ENCODE measurements at places on chromosomes 5 and 9.

GRCh38 chr5:31478901-31479300 is 53.0 kb downstream of the DROSHA start:
- DNase-seq, result no peak

GRCh38 chr5:134411228-134411545 is 494 bp downstream of the CDKN2AIPNL start:
- DNase-seq, result no peak

GRCh38 chr9:36847781-36848673 is 186.0 kb downstream of the PAX5 start:
- no peak for DNase-seq

GRCh38 chr5:1345876-1346626 is 1.2 kb upstream of the CLPTM1L start:
- DNase-seq, result no peak

DNA sequence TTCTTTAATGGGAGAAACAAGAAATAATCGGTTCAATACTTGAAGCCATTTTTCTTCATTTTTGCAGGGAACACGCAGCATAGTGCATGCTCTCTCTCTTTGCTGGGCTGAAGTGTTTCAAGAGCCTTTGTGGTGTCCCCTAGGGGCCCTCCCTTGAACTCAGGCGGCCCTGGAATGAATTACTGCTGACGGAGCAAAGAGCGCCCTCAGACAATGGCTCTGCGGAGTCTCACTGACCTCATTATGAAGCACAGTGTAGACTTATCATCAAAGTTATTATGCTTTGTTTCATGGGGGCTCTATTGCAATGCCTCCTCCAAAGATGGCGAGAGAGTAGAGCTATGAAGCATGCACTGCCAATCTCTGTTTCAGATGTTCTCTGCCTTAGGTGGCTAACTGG is 64.8 kb upstream of the ADCY2 start:
- DNase-seq, result no peak

DNA sequence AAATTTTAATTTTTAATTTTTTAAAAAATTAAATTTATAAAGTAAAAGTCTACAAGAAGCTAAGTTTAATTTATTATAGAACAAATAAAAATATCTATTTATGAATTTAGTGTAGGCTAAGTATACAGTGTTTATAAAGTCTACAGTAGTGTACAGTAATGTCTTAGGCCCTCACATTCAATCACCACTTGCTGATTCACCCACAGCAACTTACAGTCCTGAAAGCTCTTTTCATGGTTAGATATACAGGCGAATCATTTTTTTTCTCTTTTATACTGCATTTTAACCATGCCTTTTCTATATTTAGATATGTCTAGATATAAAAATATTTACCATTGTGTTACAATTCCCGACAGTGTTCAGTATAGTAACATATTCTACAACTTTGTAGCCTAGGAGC is 55.9 kb downstream of the PCSK1 start:
- DNase-seq, result no peak

DNA sequence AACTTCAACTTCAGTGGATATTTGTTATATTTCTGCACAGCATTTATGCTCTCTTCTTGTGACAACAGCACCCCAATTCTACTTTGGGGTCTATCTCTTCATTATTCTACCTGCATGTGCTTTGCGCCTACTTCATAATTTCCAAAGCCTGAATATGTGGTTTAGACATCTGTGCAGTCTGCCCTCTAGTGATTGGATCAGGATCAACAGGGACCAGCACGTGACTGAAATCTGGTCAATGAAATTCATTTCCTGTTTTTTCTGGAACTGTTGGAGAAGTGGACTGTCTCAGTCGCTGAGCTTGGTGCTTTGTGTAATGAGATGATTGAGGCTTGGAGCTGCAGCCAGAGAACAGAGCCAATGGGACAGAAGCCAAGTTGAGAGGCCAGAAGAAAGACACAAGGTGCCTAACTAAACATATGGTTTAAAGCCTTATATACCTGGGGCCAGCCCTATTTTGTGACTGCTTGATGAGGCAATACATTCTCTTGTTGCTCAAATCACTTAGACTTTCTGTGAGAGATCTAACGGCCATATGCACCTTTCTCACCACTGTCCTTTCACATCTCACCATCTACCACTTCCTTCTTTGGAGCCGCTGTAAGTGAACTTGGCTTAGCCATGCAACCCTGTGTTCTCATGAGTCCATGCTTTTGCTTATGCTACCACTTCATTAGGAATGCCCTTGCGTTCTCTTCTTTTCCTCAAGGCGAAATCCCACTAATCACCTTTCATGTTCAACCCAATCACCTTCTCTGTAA is 68.8 kb upstream of the PPP2R2B start:
- DNase-seq, result no peak

- no peak for DNase-seq
Observed at GRCh38 chr9:127128341-127129072, 6.1 kb upstream of the ANGPTL2 start.

DNA sequence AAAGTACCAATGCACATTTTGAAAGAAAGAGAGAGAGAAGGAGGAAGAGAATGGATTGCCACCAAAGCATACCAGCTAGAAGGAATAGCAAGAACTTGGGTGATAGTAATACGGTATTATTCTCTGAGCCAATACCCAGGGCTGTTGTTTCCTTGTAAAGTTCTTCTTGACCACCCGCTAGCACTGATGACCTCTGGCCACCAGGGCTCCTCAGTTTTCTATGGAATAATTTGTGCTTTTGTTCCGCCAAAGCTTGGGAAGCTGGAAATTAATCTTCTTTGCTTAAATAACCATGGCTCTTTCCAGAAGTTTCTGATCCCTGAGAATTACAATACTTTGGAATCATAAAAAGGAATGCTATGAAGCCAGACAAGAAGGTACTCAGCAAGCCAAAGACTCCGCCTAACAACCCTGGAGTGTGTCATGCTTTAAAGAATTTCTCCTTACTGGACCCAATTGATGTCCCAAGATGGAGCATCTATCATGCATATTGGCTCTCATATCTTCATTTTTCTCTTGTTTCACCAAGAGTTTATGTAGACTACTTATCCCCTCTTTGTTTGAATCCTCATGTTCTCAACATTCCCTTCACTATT is 29.8 kb downstream of the OR2K2 start:
- no peak for DNase-seq

DNA sequence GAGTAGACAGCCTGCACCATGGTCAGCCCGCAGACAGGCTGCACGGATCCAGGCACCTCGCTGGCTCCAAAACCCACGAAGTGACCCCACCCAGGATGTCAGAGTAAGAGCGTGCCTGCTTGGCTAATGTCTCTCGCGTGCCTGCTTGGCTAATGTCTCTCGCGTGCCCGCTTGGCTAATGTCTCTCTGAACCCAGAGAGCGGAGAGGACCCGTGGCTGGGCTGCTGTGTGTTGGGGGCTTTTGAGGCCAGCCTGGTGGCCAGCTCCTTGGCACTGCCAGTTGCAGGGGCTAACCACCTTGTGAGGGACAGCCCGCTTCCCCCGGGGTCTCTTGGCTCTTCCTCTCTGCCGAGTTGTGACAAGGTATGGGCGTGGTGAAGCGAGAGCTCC is 8.9 kb upstream of the RXRA start:
- no peak for DNase-seq

- DNase-seq, result peak; percentile 70
Observed at GRCh38 chr5:151223447-151224264, at the start of gene CCDC69. CCDC69 (minus strand) TSS chr5:151224092; CDS start chr5:151223970, 122 bp downstream.

GRCh38 chr5:163379298-163380155 is 57.9 kb upstream of the CCNG1 start:
- DNase-seq, result no peak

GRCh38 chr5:151719228-151720000 is 32.7 kb upstream of the SPARC start:
- no peak for DNase-seq

DNA sequence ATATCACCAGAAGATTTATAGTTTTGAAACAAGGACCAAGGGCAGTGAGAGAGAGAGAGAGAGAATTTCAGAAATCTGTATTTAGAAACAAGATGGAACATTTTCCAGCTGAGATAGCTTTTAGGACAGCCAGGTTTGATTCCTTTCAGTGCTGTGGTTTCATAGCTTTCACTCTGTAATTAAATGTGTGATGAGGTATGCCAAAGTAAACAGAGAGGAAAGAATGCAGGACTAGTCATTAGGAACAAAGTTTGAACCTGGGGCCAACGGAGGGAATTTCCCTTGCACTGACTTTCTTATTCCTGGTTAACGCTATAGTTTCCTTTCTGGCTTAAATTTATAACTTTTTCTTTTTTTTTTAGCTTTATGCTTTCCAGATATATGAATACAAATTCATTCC is 10.0 kb upstream of the CCL28 start:
- DNase-seq, result no peak

DNA sequence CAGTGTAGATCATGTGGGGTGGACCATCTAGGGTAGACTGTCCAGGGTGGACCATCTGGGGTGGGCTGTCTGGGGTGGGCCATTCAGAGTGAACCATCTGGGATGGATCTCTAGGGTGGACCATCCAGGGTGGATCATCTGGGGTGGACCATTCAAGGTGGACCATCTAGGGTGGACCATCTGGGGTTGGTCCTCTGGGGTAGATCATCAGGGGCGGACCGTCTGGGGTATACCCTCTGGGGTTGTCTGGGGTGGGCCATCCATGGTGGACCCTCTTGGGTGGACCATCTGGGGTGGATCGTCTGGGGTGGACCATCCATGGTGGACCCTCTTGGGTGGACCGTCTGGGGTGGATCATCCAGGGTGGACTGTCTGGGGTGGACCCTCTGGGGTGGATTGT is 64.3 kb downstream of the KCNT1 start:
- DNase-seq, result no peak

GRCh38 chr5:32156635-32157034 is 17.5 kb downstream of the GOLPH3 start:
- DNase-seq, result no peak
